Uterine smooth muscle cell (primary cell): ENCODE measurements at places on chromosomes 11 and 22. TPM values are rescaled to one million over a fixed set of nuclear protein-coding genes. Genes with fewer than 3 reads are reported as not detected.

The IGSF22 gene
- not detected in 2 replicates for total RNA-seq

The CCDC188 gene
- 1.5 and 2.3 TPM in 2 replicates for total RNA-seq

The FZD4 gene
- 14.6 and 29.1 TPM in 2 replicates for total RNA-seq

The SYT9 gene
- total RNA-seq: 0.25 and 0.66 TPM in 2 replicates

The FGF19 gene
- total RNA-seq: not detected in 2 replicates

The NXPE2 gene
- under 0.01 and 0.11 TPM in 2 replicates for total RNA-seq

The MRGPRF gene
- 33.6 and 44.1 TPM in 2 replicates for total RNA-seq

The E2F8 gene
- total RNA-seq: 0.25 and 2.0 TPM in 2 replicates

The DTX4 gene
- 0.22 and 0.25 TPM in 2 replicates for total RNA-seq

The MS4A6E gene
- not detected in 2 replicates for total RNA-seq

The SAA4 gene
- not detected in 2 replicates for total RNA-seq

The YAP1 gene
- total RNA-seq: 158 and 240 TPM in 2 replicates
